ENCODE measurements at places on chromosomes 5 and 9. TPM values are rescaled to one million over a fixed set of nuclear protein-coding genes. Genes with fewer than 3 reads are reported as not detected.

Gene GZMA
- polyA plus RNA-seq, result 1.7 TPM

Gene ST8SIA4
- polyA plus RNA-seq, result 1.7 TPM

Gene CCL27
- polyA plus RNA-seq, result 0.32 TPM

Gene PIP5K1B
- polyA plus RNA-seq, result 3.1 TPM

Gene ANKRD20A1
- polyA plus RNA-seq, result 0.75 TPM

Gene SLC36A3
- not detected for polyA plus RNA-seq

Gene DDX46
- 28.4 TPM for polyA plus RNA-seq

Gene PRSS3
- 1.9 TPM for polyA plus RNA-seq

Gene STC2
- 8.9 TPM for polyA plus RNA-seq

Gene CAMLG
- 49.7 TPM for polyA plus RNA-seq

Gene TRAF2
- polyA plus RNA-seq, result 13.1 TPM

Gene IL3
- not detected for polyA plus RNA-seq

Gene FAM221B
- not detected for polyA plus RNA-seq

Gene CARD9
- 2.9 TPM for polyA plus RNA-seq
